Frontal cortex (tissue), 4 donors: ENCODE measurements at places on chromosomes 11 and 22.

- DNase-seq: no peak
Observed at GRCh38 chr11:36330411-36330810, 34.3 kb downstream of the PRR5L start.

GRCh38 chr11:65903068-65903481 lies 2.9 kb upstream of the FOSL1 start:
- no peak for DNase-seq

DNA sequence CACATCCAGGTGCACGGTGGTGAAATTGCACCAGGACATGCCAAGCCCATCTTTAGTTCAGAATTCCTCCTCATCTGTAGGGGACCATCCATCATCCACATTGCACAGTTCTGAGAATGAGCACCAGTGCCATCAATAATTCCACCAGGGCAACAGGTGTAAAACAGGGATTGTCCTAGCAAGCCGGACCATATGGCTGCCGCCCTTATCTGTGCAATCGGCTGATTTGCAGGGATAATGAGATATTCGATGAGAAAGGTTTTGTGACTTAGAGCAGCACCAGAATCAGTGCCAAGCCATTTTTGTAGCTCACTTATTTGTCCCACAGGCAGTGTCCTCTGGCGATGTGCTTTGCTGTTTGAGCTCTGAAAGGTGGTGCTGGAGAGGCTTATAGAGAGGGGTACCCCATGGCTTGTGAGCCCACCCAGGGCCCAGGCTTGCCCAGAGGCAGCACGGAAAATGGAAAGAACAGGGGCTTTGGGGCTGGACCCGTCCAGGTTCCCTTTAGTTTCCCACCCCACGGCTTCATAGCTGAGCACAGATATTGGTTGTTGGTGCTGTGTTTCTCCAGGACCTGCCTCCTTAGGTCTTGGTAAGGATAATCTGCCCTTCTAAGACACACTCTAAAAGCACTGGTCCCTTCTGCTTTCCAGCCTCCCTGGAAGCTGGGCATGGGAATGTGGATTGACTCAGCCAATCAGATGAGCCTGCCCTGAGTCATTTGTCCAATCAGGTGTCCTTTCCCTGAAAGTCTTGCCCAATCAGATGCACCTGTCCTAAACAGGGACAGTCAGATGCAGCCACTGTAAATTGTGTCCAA lies 84.0 kb upstream of the SHANK2 start:
- no peak for DNase-seq

GRCh38 chr11:122572592-122572991 lies 82.9 kb upstream of the UBASH3B start:
- DNase-seq: no peak

- no peak for DNase-seq
Observed at GRCh38 chr11:17296852-17297559, 20.5 kb downstream of the NUCB2 start.
